Fibroblast of skin of right biceps (primary cell): ENCODE measurements at places on chromosomes 1 and 21.

DNA sequence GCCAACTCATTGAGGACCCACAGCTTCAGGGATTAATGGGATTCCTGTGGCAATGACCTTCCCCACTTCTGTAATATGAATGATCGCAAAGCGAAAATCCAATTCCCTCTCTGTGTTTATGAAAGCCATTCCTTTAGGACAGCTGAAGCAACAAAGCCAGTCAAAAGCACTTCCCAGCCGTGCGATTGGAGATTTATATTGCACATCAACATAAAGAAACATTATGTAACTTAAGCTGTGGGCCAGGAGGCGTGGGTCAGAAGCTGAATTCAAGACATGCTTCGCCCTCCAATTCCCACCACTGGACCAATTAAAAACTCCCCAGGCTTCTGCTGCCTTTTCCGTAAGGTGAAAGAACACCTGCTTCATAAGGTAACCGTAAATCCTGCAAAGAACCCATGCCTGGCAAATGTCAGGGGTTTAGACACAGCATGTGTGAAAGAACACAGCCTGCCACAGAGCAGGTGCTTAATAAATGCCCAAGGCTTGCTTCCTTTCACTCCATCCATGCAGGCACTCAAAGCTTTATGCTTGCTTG, 138.9 kb upstream of the SOD1 start:
- no peak for DNase-seq

GRCh38 chr1:56135069-56135863, 444.1 kb downstream of the PLPP3 start:
- no peak for DNase-seq

- no peak for DNase-seq
These were observed 43.6 kb downstream of the ACKR1 start for GRCh38 chr1:159248311-159248710.

DNA sequence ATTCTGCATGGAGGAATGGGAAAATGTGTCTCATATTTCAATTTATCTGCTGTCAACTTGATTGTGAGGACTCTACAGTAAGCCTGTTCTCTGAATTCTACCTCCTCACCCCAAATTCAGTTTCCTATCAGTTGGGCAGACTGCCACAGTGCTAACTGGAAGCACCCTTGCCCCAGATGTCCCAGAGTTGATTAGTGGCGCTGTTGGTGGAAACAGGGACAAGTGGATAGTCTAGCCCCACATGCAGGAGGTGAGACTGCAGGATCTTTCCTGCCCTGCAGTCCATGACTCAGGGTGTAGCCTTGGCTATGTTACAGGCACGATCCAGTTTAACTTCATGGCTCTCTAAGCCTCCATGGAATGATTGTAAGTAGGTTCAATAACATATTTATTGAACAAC, 22.1 kb downstream of the ADAM30 start:
- DNase-seq = no peak

DNA sequence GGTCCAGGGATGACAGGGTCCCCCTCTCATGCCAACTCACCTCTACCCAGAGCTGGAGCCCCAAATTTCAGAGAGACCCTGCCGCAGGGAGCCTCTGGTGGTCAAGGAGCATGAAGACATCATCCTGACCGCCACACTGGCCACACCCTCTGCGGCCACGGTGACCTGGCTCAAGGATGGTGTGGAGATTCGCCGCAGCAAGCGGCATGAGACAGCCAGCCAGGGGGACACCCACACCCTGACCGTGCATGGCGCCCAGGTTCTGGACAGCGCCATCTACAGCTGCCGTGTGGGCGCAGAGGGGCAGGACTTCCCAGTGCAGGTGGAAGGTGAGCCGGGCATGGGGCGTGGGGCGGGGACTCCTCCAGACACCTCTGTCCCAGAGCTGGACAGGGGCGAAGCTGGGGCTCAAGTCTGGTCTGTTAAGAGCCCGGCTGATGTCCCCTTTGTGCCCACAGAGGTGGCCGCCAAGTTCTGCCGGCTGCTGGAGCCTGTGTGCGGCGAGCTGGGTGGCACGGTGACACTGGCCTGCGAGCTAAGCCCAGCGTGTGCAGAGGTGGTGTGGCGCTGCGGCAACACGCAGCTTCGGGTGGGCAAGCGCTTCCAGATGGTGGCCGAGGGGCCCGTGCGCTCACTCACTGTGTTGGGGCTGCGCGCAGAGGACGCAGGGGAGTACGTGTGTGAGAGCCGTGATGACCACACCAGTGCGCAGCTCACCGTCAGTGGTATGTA, 66.0 kb downstream of the OBSCN start:
- no peak for DNase-seq

- DNase-seq = no peak
These were observed 442.6 kb downstream of the DSCAM start for GRCh38 chr21:40404396-40404800.

DNA sequence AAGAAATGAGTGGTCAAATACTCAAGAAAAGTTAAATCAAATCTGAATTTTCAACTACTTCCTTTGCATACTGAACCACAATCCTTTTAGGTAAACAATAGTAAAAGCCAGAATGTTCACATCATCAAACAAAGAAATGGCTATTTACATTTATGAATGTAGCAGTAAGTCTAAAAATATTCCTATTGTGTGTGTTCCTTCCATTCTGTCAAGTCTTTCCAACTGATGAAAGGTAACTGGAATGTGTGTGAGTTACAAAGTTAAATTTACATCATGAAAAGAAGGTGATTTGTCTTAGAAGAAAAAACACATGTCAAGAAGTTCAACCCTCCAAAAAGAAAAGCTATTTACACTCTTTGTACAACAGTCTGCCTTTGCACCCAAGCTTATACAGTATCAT, 203.1 kb downstream of the SIPA1L2 start:
- peak; percentile 24 for DNase-seq

- peak; percentile 65 for DNase-seq
These were observed 816 bp downstream of the HYI start for GRCh38 chr1:43452789-43453441.

GRCh38 chr1:226798427-226799411, 59.6 kb upstream of the ITPKB start:
- no peak for DNase-seq

- no peak for DNase-seq
These were observed 286.3 kb upstream of the SGIP1 start for GRCh38 chr1:66247415-66248208.

- peak; percentile 48 for DNase-seq
These were observed 154.2 kb upstream of the ZNHIT6 start for GRCh38 chr1:85862456-85862855.

GRCh38 chr1:176628775-176629174, 165.8 kb downstream of the PAPPA2 start:
- DNase-seq = no peak

- DNase-seq = no peak
These were observed 38.9 kb downstream of the ZC3H11B start for GRCh38 chr1:219573960-219574359.

- no peak for DNase-seq
These were observed 17.4 kb downstream of the CNN3 start for GRCh38 chr1:94909486-94909885.

DNA sequence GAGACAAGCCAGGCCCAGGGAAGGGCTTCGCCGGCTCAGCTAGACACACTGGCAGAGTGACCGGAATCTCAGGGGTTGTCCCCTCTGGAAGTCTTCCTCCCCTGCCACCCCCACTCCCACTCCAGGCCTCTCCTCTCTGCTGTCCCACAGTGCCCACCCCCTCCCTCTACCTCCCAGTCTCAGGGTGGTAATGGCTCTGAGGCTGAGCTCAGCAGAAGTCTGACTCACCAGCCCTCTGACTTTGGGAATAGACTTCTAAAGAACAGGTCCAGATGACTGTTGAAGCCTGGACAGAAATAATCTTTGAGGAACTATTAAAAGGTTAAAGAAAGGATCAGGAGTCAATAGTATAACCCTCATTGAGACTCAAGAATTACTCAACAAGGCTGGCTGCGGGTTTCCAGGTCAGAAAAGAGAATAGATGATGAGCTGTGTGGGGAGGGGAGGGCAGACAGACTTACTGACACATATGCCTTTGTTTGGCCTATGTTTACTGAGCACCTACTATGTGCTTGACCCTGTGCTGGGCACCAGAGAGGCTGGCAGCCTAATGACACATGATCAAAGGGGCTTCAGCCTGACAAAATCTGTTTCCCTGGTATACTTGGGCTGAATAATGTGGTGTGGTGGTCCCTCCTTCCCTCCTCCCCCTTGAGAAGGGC, 8.2 kb downstream of the HCRTR1 start:
- peak; percentile 69 for DNase-seq

GRCh38 chr21:25569711-25570110, 37.6 kb downstream of the MRPL39 start:
- no peak for DNase-seq

- no peak for DNase-seq
These were observed 11.2 kb upstream of the TTLL7 start for GRCh38 chr1:84010136-84010535.

DNA sequence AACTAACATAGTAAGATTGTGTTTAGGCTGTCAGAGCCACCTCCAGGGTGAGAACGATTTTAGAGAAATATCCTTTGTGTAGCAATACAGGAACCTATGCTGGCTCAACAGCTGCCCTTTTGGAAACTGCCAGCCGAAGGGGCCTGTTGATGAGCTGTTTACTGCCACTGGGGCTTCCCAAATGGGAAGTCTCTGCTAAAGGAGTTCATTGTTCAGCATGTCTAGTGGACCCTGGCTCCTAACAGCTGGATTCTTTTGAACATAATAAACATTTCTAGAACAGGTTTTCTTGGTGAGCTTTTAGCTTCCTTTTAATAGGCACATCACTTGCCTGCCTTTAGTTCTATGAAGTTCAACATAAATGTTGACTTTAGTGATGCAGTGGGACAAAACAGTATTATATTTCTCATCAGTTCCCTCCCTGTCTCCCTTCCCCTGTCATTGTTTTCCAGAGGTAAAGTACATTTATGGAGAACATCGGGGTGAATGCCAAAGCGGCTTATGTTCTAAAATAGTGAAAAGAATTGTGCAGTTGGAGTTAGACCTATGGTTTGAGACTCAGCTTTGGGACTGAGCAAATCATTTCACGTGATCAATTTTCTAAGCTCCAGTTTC, 57.4 kb downstream of the UCK2 start:
- no peak for DNase-seq

DNA sequence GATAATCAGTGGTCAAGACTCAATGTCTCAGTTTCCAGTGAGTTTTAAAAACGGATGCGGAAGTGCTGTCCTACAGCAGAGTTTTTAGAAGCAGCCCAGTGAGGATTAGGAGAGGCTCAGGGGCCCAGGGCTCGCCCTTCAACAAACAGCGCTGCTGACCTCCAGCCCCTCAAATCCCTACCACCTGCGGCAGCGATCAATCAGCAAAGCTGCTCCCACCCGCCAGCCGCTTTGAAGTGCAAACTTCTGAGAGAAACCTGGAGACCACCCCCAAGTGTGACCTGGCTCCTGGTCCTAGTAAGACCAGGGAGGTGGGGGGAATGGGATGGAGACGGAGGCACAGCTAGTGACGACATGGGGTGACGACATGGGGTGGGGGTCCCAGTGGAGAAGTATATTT, 14.4 kb downstream of the ZBTB17 start:
- DNase-seq = no peak

DNA sequence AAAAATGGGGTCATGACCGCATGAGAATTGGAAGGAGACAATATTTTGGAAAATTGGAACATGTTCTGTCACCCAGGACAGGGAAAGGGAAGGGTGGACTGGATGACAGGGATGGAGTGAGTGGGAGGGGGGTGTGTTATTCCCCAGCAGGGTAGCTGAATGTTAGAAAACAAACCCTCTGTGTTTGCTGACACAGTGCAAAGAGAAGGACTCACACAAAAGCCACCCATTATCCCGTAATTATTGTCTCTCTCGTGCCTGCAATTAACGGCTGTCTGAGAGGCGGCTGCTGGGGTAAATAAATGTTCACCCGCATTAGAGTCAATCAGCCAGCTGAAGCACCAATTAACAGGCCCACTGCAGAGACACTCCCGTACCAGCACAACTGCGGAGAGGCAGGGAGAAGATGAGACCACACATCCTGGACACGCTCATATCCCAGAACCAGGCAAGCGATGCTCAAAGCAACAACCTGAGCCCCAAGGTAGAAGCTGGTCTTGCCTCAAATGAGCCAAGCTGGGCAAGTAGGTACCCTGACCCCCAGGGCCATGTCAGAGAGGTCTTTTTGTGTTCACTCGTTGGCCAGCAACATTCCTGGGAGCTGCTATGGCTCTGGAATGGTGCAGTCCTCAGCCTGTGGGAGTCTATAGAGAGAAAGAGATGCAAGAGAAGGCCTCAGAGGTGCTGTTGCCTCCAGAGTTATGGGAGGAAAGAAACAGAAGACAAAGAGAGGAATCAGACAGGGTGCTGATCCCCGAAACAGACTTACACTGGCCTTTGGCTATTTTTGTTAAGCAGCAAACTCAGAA, 19.4 kb downstream of the PLEKHA6 start:
- DNase-seq = no peak

GRCh38 chr21:45515241-45516061, 26.8 kb downstream of the SLC19A1 start:
- no peak for DNase-seq

DNA sequence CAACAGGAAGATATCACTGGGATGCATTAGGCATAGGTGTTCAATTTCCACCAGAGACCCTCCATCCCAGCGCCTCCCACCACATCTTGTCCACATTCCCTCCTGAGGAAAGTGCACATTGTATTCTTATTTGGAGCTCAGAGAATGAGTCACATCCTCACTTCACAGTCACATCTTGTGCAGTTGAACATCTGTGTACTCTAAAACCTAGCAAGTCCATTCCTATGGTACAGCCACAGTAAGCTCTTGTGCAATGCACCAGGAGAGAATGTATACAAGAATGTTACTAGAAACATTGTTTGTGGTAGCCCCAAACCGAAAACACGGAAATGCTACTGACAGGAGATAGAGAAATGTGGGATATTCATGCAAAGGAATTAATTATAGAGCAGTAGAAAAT, 1.6 kb upstream of the KDF1 start:
- DNase-seq = peak; percentile 89

- DNase-seq = peak; percentile 50
These were observed 1.7 kb downstream of the TMCC2 start for GRCh38 chr1:205229399-205229871.

DNA sequence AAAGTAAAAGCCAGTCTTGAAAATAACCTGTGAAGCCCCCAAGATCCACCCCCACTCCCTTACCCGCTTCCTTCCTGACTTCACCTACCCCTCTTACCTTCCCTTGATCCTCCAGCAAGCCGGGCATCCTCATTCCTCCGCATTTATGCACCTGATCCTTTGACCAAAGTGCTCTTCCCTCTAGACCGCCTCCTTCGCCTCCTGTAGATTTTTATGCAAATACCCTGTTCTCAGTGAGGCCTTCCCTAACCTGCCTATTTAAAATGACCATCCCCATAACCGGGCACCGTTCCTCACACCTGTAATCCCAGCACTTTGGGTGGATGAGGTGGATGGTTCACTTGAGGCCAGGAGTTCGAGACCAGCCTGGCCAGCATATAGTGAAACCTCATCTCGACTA, 1.1 kb upstream of the NENF start:
- no peak for DNase-seq

DNA sequence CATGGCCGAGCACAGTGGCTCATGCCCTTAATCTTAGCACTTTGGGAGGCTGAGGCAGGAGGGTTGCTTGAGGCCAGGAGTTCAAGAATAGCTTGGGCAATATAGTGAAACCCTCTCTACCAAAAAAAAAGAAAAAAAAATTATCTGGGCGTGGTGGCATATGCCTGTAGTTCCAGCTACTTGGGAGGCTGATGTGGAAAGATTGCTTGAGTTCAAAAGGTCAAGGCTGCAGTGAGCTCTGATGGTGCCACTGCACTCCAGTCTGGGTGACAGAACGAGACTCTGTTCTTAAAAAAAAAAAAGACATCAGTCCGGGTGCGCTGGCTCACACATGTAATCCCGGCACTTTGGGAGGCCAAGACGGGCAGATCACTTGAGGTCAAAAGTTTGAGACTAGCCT, 251.2 kb upstream of the CACYBP start:
- no peak for DNase-seq

GRCh38 chr1:207999274-207999915, 88.5 kb upstream of the CD34 start:
- DNase-seq = no peak
